ENCODE measurements at places on chromosomes 12 and 14.

GRCh38 chr12:15152868-15153267, 68.3 kb downstream of the RERG start:
- DNase-seq: no peak

- no peak for DNase-seq
These were observed 1.5 kb downstream of the PTMS start for GRCh38 chr12:6767353-6768319.

DNA sequence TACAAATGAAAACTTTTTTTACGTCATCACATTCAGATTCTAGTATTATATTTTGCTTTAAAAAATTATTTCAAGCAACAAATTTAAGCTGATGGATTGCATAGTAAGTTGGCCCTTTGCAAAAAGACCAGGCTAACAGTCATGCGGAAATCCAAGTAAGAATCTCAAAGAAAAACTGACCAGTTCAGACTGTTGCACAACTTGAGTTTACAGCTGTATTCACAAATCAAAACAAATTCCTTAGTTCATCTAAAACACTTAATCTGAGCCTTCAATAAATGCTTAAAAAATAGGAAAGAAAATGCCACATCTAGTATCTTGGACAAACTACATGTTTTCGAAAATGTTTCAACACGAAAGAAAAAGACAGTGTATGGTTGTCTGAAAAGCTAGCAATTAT, 847 bp downstream of the CCDC59 start:
- DNase-seq: no peak

GRCh38 chr14:70698288-70698687, 56.6 kb downstream of the TTC9 start:
- peak; percentile 63 for DNase-seq

GRCh38 chr14:91511043-91511383, 903 bp upstream of the PPP4R3A start:
- DNase-seq: no peak

DNA sequence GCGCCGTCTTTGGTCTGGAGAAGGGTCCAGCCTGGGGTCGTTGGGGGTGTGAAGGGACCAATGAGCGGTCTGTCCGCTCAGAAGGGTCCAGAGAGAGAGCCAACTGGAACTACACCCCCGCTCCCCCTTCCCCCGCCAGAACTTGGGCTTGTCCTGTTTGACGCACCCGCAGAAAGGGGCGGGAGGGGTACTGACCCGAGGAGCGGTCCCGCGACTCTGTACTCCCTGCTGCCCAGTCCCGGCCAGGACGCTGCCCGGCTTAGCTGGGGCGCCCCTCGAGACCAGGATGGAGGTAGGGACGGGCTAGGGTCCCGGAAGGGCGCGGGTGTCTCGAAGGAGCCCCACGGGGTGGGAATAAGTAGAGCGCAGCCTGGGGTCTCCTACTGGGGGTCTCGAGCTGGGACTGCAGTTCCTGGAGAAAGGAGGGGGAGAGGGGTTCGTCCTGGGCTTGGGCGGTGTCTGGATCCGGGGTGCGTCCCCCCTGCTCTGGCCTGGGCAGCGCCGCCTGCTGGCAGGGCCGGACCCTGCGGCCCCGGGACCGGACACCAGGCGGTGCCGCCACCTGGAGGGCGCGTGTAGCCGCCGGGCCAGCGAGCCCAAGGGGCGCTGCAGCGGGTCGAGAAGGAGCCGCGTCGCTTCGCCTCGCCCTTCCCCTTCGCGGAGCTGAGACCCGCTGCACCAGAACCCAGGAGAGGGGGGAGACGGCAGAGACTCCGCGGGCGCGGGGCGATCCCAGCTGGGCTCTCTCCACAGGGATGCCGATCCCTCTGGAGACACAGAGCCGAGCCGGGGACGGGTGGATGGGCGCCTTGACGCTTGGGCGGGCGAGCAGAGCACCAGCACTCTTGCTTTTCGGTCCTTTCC, 3.8 kb upstream of the CACNB3 start:
- DNase-seq: peak; percentile 94

DNA sequence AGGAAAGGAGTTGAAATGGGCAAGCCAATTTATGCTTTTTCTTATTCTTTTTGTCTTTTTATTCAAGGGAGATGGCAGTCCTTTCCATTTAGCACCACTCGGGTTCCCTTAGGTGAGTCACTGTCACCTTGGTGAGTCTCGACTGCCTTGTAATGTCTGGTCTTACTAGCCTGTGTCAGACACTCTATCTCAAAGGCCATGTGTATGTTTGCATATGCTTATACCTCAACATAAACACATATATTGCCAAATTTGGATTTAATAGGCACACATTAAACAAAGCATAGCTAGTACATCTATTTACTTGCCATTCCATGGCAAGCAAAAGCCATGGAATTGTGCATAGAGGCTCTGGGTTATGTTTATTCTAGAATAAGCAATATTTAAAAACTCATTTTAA, 624.9 kb upstream of the FOXG1 start:
- no peak for DNase-seq
